ENCODE measurements at places on chromosomes 16 and 17.

DNA sequence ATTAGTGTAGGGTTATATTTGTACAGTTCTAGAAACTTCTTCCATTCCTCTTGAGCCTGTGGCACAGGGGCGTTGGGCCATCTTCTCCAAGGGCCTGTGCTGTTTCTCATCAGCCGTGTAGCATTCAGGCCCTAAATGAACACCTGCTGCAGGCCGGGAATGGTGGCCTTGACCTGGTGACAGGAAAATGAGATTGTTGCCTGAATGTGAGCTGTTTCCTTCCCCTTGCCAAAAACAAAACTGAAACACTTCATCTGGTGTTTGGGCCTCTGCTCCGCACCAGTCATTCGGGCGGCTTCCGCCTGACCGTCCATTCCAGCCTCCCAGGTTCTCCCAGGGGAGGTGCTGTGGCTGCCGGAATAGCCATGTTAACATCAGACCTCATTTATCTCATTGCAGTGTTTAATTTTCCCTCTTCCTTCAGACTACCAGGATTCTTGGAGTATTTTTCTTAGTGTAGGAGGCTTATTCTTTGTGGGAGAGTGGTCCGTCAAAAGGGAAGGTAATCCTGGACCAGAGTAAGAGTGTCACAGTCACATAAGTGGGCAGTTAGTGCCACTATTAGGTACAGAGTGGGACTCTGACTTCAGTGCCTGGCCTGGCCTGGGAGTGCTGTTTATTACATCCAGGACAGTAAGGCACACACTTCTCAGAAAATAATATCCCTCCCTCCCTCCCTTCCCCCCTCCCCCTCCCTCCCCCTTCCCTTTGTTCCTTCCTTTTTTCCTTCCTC lies 61.9 kb downstream of the WWP2 start:
- DNase-seq = no peak

DNA sequence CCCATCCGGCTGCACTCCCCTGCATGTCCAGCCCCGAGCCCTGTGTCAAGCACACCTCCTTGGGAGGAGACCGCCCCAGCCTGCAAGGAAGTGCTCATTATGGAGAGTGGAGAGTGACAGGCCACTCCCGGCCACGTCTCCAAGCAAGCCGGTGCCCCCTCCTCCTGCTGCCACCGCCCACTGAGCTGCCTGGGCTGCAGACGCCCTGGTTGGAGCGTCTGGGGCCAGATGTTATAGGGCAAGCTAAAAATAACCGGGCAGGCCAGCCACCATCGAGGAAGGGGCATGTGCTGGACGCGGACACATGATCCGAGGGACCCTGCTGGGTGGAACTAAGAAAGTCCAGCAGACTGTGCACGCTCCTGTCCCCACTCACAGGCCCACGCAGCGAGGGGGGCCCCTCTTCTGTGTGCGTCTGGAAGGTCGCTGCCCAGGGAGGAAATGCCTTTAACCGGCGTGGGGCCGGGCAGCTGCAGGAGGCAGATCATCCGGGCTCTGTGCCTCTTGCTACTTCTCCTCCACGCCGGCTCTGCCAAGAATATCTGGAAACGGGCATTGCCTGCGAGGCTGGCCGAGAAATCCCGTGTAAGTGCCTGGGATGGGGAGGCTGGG lies at the start of gene WFDC1:
Gene WFDC1 (plus strand): TSS at position 348 of the 612 bp plus-strand sequence. CDS start 94 bp downstream, at position 442.
- DNase-seq = no peak

GRCh38 chr17:81378941-81379511 lies 16.2 kb upstream of the BAHCC1 start:
- DNase-seq = no peak

DNA sequence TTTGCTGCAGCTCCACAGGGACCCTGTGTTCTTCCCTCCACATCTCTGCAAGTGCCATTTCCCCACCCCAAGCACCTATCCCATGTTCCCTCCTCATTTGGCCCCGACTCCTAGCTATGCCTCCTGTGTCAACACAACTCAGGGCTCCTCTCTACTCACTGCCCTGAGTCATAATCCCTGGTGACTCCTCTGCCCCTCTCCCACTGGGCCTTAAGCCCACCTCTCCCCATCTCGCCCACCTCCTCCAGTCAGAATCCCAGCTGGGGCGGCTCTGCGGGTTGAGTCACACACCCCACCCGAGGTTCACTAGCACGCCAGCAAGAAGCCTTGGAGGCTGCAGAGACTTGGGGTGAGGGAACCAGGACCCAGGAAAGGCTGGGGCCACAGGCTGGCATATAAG lies 346.2 kb downstream of the FOXL1 start:
- no peak for DNase-seq

- DNase-seq = no peak
Observed at GRCh38 chr16:69745959-69746358, 8.8 kb downstream of the NOB1 start.

GRCh38 chr17:32266051-32266388 lies 388 bp downstream of the RHBDL3 start:
- DNase-seq = no peak

DNA sequence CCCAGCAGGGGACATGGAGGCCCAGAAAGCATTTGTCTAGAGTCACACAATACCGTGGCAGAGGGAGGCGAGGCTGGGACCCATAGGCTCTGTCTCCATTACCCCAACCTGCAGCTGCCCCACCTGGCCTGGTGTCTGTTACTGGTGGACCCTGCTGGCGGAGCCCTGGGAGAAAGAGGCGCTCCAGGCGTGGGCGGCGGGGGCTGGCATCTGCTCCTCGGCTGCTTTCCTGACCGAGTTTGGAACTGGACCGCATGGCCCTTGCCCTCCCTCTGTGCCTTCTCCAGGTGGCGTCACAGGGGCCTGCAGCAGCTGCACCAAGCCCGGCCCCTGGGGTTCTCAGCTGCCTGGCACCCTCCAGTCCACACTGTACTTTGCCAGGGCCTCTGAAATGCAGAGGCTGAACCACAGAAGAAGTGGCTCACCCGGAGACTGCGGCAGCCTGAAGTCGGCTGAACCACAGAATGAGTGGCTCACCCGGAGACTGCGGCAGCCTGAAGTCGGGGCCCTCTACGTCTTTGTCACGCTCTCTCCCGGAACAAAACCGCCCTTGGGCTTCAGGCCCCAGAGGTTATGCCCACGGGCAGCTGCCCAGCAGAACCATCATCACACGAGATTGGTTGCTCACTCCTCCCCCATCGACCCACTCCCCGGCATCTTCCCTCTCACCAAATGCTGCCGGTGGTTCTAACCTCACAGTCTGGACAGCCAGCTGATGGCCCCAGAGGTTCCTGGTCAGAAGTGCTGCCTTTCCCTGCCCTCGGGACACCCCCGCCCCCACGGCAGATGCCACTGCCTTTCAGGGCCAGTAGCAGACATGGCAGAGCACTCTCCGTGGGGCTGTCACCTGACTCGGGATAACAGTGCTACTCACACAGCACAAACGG lies 20.2 kb downstream of the CBFA2T3 start:
- no peak for DNase-seq

GRCh38 chr16:89484041-89484501 lies 6.3 kb downstream of the ANKRD11 start:
- no peak for DNase-seq

DNA sequence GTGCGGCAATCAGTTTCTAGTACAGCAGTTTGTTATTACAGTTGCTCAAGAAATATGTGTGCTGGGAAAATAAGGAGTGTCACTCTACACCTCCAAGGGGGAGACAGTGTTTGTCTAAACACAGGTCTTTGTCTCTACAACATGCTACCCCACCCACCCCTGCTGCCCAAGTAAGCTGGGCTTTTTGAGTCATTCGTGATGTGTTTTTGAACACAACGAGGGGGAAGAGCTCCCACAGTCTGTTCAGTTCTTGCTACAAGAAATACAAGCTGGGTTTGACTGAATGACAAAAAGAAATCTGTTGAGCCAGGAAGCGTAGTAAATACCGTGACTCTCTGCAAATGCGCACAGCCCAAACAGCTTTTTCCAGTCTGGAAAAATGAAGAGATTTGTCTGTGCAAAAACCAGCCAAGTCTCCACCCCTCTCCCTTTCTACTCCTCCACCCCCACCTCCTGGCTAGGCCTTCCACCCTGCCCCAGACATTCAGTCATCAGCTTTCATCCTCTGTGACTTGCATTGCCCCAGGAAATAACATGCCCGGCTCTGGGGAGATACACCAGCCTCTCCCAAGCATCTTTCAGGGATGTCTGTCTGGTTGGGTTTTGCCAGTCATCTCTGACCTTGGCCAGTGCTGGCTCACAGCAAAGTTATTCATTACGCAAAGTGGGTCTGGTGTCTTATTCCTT lies 25.7 kb downstream of the CHD9 start:
- peak; percentile 75 for DNase-seq

GRCh38 chr17:80771612-80772005 lies 220.0 kb upstream of the CHMP6 start:
- no peak for DNase-seq

GRCh38 chr16:79253100-79253631 lies 347.4 kb downstream of the MAF start:
- DNase-seq = peak; percentile 11

GRCh38 chr16:57637020-57637419 lies 8.6 kb downstream of the ADGRG1 start:
- DNase-seq = no peak

- no peak for DNase-seq
Observed at GRCh38 chr16:12059216-12059769, 82.8 kb downstream of the SNX29 start.

- no peak for DNase-seq
Observed at GRCh38 chr17:22506861-22507260, 814.5 kb downstream of the KCNJ18 start.

- no peak for DNase-seq
Observed at GRCh38 chr16:87809150-87809902, 43.5 kb upstream of the KLHDC4 start.

DNA sequence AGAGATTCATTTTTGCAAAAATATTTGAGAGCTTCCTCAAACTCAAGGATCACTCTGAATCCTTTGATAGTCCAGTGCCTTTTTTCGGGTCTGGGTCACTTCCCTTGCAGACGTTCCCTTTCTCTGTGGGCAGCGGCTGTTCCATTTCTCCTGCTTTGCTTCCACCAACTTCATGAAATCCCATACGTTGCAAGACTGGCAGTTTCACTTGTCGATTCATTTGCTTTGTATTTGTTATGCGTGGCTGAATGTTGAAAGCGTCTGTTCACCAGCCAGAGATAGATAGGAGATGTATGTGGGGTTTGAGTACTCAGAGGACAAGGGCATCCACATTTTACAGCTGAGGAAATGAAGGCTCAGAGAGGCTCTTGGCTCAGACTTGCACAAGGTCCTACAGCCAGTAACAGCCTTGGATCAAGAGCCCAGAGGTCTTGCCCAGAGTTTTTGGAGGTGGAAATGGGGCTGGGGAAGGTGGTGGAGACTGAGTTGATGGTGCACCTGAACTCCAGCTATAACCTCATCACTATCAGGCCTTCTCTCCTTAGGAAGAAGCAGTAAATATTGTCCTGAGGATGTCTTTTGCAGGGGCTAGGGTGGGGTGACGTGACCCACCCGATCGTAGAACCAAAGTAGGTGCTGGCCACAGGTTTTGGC lies 1.3 kb upstream of the CCDC102A start:
- DNase-seq = no peak

DNA sequence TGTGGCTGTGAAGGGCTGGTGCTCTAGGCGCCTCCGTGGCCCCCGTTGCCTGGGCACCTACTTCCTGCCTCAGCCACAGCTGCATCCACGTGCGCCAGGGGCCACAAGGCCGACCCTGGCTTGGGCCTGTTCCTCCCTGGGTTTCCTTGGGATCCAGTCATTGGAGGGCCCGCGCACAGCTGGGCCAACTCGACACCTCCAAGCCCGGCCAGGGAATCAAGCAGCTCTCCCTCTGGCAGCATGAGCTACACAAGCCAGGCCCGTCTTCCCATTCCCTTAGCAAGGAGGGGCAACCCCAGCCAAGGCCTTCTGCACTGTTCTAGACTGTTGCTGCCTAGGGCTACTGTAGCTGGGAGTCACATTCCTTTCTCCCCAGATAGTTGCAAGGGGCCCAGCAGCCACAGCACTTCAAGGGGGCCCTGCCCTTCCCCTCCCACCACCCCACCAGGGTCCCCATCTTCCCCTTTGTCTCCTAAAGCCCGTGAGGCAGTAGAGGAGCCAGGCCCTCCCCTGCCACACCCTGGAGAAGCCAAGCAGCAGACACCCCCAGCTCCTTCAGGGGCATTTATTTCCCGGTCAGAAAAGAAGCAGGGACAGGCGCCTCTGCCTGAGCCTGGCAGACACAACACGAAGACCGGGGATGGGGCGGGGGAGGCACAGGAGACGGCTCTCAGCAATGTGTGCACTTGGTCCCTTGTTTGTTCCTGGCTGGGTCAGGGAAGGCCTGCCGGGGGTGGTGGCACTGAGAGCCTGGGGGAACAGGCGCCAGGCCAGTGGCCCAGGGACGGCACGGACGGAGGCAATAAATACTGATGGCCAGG lies 3.8 kb downstream of the ARHGDIA start:
- DNase-seq = no peak

- no peak for DNase-seq
Observed at GRCh38 chr16:62157544-62157943, 121.3 kb upstream of the CDH8 start.

GRCh38 chr16:8644211-8645140 lies 23.0 kb downstream of the METTL22 start:
- no peak for DNase-seq

DNA sequence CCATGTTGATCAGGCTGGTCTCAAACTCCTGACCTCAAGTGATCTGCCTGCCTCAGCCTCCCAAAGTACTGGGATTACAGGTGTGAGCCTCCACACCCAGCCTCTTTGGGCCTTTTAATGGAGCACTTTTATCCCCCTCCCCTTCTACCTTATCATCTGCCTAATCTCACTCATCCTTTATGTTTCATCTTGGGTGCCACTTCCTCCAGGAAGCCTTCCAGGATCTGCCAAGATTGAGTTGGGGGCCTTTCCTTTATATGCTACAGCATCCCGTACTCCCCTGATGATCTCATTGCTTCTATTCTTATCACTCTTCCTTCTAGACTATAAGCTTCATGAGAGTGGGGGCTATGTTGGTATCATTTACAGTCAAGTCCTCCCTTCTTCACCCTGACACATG lies 192.8 kb upstream of the WSCD1 start:
- no peak for DNase-seq

DNA sequence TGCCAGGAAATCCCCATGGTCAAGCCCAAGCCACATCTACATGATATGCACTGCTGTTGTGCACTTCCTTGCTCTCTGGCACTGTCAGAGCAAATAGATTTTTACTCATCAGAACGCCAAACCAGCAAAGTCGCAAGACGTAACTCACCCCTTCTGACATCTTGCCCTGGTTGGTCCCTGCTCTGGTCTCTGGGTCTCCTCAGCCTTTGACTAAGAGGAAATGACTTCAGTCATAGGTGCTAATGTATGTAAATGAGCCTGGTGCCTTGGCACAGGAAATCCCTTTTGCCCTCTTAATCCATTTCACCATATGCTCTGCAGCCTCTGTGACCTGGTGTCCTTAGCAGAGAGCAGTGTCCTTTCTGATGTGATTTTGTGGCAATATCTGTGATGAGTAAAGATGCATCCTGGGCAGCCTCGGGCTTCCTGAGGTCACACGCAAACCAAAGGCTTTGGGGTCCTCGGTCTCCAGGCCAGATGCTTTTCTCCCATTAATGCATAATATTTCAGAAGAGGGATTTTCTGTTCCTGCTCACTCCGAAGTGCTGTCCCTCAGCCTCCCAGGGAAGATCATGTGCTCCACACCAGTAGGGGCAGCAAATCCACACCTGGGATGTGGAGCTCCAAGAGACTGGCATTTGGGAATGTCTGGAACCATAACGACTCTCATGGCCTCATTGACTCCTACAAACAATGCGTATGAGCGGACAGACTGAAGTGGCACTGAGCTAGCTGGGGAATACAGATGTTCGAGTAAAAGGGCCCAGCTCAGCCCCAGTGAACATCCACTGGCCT lies 66.9 kb downstream of the GP2 start:
- no peak for DNase-seq

All from right lung (tissue), 10 donors.